ENCODE measurements at places on chromosomes 4 and X.

- DNase-seq, result peak; percentile 1
Measured at GRCh38 chr4:163603257-163603656, 108.8 kb downstream of the TMA16 start.

DNA sequence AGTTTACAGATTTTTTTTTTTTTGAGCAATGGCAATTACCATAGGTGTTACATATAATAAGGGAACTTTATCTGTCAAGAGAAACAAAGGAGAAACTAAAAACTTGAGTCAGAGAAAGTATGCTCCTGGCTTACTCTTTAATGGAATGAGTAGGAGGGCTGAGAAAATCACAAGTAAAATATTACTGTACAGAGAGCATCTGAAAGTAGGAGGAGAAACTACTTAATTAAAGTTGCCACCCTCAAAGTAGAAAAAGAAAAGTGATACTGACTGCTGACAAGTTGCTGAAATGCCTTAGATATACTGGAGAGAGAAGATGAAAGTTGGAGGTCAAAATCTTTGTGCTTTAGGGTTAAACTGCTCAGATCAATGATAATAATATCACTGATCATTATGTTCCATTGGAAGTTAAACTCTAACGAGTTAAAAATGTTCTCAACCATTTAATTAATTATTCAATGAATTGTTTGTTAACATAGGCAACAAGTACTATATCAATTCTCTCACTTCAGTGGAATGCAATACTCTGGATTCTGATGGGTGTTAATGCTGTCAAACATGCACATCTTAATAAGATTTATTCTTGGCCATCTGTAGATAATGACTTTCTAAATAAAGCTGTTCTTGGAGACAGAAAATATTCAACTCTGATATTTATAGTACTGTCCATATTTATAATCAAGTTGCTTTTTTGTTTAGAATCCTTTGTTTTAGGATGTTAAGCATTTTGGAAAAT lies 61.2 kb upstream of the CAMK2D start:
- no peak for DNase-seq

DNA sequence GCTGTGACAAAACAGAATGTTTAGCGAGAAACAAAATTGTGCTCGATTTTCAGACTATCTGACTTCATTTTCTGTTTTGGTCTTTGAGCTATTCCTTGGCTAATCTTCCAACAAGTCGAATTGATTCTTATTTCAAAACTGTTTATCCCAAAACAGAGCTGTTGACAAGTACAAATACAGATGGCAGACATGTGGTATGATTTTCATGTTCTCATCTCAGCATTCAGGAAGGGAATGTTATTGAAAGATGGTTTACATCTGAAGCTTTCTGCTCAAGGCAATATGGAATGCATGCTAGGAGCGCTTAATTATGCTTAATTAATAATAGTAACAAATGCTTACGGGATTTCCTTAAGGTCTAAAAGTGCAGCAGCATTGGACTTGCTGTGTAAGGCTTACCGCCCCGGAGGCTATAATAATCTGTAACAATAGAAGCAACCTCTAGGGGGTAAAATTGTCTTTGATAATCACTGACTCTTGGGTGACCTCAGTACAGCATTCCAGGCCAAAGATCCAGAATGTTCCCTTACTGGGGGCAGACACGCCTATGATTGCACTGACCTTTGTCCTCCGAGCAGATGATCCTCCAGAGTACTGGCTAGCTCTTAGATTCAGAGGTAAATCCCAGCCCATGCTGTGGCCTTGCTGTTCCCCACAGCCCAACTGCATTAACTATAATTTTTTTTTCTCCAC lies 16.4 kb downstream of the LSM6 start:
- peak; percentile 8 for DNase-seq

- DNase-seq, result no peak
Measured at GRCh38 chr4:97475621-97476020, 667.7 kb downstream of the STPG2 start.

DNA sequence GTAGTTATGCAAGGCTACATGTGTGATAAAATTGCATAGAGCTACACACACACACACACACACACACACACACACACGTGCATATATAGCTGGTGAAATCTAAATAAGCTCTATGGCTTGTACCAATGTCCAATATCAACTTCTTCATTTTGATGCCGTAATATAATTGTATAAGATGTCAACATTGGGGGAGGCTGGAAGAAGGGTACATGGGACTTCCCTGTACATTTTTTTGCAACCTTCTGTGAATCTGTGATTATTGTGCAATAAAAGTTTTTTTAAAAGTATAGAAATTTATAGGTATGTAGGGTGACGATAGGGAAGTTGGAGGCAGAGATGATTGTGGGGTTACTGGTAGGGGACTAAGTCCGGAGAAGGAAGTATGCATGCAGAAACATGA lies 105.5 kb downstream of the HDAC8 start:
- no peak for DNase-seq

GRCh38 chrX:64182208-64182607 lies 23.3 kb downstream of the AMER1 start:
- no peak for DNase-seq

DNA sequence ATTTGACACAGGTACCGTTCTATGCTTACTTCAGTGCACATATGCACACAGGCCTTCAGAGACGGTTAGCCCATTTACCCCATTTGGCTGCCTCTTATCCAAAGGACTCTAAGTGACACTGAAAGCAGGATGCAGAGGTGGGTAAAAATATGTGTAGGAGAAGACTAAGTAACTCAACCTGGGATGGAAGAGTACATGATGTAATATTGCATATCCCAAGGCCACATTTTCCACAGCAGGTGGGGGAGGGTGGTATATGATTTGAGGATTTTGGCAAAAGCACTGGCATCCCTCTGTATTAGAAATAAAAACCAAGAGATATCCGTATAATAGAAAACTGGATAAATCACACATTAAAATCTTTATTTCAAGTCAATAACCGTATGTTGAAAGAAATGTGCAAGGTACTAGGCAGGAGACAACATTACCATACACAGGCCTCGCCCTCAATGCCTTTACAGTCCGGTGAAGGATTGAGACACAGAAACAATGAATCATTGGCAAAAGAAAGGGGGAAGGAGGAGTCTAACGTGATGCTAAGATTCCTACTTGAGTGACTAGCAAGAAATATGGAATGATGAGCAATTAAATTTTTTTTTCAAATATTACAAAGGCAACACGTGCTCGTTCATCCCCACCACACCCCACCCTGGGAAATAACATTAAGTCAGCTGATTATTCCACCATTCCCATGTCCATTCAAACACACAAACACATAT lies 161.0 kb upstream of the RASGEF1B start:
- DNase-seq, result no peak

Data from choroid plexus epithelial cell (primary cell).